ENCODE measurements at places on chromosomes 5 and 9.

GRCh38 chr9:98848450-98849149 is 41.1 kb downstream of the GALNT12 start:
- peak; percentile 66 for DNase-seq

- DNase-seq: no peak
These were observed 27.8 kb upstream of the FNIP1 start for GRCh38 chr5:131824631-131825030.

- no peak for DNase-seq
These were observed 100.4 kb downstream of the PDE4D start for GRCh38 chr5:59792983-59793585.

DNA sequence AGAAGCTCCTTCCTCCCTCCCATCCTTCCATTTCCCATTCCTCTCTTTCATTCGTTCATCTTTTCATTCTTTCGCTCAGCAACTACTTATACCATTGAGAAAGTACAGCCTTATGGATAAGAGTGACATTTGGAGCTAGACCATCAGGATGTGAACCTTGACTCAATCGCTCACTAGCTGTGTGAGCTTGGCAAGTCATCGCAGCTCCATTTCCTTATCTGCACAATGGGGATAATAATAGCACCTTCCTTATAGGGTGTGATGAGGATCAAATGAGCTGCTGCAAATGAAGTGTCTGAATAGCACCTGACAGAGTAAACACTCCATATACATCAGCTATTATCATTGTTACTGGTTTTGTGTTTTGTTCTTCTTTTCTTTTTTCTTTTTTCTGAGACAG is 28.1 kb upstream of the SYNPO start:
- DNase-seq: no peak

- no peak for DNase-seq
These were observed 9.8 kb downstream of the RPP25L start for GRCh38 chr9:34601937-34602573.

- no peak for DNase-seq
These were observed 76.5 kb downstream of the KCTD16 start for GRCh38 chr5:144247131-144247530.

- DNase-seq: no peak
These were observed 49.0 kb downstream of the NPR3 start for GRCh38 chr5:32760091-32760509.

- no peak for DNase-seq
These were observed 503.3 kb upstream of the GRIA1 start for GRCh38 chr5:152987131-152987530.

DNA sequence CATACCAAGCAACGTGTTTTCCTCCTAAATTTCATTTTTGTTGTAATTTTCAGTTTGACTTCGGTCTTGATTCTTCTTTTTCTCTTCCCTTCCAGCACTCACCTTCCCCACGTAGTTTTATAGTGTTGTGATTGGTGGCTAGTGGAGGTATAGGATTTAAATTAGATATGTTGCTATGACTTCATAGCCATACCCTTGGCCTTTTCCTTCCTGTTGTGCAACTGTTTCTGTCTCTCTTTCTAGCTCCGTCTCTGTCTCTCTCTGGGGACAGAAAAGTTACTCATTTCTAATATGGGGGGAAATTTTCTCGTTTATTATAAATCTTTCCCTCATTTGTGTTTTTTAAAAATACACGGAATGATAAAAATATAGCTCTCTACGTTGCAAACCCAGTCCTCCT is 20.6 kb upstream of the C5orf24 start:
- no peak for DNase-seq

DNA sequence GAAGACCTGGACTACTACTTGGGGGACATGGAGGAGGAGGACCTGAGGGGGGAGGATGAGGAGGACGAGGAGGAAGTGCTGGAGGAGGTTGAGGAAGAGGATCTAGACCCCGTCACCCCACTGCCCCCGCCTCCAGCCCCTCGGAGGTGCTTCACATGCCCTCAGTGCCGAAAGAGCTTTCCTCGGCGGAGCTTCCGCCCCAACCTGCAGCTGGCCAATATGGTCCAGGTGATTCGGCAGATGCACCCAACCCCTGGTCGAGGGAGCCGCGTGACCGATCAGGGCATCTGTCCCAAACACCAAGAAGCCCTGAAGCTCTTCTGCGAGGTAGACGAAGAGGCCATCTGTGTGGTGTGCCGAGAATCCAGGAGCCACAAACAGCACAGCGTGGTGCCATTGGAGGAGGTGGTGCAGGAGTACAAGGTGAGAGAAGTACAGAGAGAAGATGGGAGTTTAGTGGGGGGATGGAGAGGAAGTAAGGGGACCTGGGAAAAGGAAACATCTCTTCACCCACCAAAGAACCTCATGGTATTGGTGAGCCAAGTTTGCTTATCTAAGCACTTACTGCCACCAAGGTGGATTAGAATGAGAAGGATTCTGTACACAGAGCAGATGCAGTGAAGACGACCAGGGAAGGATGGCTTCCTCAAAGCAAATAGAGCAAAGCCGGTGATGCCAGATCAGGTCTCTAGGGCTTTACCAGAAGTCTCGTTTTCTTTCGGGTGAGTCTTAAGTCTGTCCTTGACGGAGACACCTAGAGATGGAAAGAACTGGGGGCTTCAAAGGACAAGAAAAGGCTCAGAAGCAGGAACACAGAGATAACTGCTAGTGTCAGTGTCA is 1.5 kb downstream of the TRIM41 start:
- peak; percentile 45 for DNase-seq

- no peak for DNase-seq
These were observed 18.0 kb downstream of the NNT start for GRCh38 chr5:43620944-43621505.

GRCh38 chr9:28031521-28032267 is 458.4 kb upstream of the C9orf72 start:
- no peak for DNase-seq

DNA sequence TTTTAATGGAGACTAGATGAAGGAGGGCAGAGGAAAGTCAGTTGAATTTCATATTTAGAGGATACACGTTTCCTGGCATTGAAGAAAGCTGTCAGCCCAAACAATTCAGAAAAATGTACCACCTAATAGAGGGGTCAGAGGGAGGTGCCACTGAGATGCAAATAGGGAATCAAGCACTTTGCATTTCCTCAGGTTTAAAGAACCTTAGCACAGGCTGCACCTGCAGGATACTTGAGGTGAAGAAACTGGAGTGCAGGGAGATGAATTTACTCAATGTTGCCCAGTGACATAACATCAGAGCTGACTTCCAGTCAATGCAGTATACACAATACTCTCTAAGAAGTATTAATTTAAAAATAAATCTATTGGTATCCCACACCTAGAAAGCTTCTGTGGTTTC is 67.0 kb upstream of the MAST4 start:
- no peak for DNase-seq

- DNase-seq: no peak
These were observed 2104.1 kb upstream of the ACO1 start for GRCh38 chr9:30280229-30280900.

GRCh38 chr5:73673161-73673591 is 47.2 kb downstream of the ARHGEF28 start:
- DNase-seq: no peak

DNA sequence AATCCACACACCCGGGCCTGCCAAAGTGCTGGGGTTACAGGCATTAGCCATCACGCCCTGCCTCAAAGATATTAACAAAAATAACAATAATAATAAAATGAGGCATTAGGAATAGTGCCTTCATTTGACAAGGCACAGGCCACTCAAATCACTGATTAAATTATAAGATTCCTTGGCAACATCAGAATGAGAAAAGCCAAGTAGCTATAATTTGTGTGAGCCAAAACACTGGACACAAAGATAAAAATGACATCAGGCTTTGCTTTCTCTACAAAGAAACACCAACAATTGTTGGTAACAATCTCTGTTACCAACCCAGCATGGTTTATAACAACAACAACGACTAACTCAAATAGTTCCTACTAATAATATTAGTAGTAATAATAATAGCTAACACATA is 73.2 kb downstream of the MLLT3 start:
- DNase-seq: no peak

DNA sequence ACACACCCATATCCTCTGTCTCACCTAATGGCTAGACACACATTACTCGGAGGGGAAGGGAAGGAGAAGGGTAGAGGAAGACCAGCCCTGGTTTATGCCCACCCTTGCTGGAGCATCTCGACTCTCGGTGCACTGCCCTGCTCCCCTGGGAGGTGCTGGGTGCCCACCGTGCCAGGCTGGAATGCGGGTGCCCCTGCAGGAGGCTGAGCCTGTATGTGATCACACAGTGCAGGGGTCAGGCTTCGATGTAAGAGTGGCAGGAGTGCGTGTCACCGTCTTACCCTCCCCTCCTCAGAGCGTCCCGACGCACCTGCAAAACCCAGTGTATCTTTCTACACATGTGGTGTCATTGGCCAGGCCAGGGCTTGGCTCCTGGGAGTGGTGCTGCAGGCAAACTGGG is 7.3 kb upstream of the ACOT12 start:
- no peak for DNase-seq

- no peak for DNase-seq
These were observed 42.4 kb downstream of the TRIO start for GRCh38 chr5:14185326-14186058.

- no peak for DNase-seq
These were observed 455.1 kb upstream of the MPDZ start for GRCh38 chr9:13734601-13735000.

DNA sequence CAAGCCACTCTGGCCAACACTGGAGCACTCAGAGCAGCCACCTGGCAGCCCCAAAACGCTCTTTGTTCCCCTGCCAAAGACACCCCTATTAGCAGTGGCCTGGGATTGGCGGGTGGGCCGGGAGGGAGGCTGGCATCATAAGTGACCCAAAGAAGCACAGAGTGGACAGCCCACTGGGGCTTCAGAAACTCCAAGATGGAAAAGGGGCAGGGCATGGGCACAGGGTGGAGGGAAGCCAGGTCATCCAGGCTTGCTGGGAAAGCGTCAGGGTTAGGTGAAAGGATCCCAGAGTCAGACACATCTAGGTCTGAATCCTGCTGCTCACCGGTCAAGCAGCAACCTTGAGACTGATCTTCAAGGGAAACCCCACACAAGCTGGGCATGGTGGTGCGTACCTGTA is 14.8 kb downstream of the EEIG1 start:
- DNase-seq: no peak

GRCh38 chr5:73118391-73118973 is 1.9 kb upstream of the TMEM171 start:
- no peak for DNase-seq

DNA sequence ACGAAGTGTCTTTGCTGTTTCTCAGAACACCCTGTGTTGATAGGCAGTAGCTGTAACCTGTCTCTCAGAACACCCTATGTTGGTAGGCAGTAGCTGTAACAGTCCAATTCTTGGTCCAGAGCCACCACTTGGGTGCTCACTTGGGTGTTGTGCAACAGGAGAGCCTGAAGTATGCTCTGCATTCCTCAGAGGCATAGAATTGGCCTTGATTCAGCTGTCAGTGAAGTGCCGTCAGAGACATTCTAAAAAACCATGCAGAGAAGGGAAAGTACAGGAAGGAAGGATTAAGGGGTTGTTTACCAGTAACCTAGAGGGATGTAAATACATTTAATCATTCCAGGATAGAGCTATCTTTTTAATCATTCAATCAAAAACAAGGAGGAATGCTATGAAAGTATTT is 231.2 kb downstream of the ARRDC3 start:
- no peak for DNase-seq

DNA sequence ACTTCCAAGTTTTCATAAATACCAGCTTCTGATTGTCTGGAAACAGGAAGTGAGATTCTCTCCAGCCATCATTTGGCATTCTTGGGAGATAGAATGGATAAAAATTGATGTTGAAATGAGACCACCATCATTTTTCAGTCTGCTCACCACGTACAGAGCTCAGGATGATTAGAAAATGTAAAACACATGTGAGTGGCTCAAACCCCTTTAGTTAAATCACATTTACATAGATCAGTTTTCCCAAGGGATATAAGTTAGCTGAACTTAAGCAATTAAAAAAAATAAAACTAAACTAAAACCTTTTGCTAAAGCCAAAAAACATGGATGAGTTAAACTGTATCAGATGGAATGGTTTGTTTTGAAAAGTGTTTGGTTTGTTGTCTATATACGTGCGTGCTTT is 37.1 kb upstream of the GDNF start:
- no peak for DNase-seq

DNA sequence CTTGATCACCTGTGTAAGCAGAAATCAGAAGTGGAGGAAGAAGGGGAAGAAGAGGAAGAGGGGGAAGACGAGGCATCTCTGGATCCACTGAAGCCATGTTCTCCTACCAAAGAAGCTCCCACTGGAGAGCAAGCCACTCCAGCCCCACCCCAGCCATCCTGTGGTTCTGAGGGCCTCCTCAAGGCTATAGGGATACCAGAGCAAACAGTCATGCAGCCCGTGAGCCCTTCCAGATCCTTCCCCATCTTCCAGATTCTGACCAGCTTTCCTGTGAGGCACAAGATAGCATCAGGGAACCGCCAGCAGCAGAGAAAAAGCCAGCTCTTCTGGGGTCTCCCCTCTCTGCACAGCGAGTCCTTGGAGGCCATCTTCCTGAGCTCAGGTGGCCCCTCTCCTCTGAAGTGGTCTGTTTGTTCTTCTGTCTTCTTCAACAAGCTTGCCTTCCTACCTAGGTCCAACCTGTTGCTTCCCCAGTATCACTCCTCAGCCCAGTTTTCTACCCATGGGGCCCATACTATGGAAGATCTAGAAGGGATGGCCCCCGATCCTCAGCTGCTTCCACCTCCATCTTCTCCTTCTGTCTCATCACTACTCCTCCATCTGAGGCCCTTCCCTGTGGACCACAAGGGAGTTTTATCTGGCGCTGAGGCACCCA is 29.4 kb downstream of the VCP start:
- DNase-seq: no peak

DNA sequence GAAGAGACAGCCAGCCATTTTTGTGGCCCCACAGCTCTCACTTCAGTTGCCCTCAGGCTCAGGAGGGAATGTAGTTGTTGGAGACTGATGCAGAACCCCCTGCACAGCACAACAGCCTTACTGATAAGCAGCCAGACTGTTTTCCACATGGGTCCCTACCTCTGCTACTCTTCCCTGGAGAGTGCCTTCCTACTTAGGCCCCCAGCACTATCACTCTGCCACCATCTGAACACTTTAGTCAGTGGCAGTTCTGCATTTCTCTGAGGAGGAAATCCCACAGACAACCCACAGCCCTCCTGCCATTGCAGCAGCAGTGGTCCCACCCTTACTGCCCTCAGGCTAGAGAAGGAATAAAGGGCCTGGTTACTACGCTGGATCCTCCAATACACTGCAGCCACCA is 61.8 kb upstream of the PTPRD start:
- DNase-seq: no peak

GRCh38 chr5:1728846-1729245 is 70.8 kb downstream of the MRPL36 start:
- no peak for DNase-seq

All from effector CD4-positive, alpha-beta T cell (primary cell).